ENCODE measurements at places on chromosomes 16 and 17.

- DNase-seq, result no peak
Measured at GRCh38 chr17:60134396-60135150, 15.2 kb upstream of the CA4 start.

DNA sequence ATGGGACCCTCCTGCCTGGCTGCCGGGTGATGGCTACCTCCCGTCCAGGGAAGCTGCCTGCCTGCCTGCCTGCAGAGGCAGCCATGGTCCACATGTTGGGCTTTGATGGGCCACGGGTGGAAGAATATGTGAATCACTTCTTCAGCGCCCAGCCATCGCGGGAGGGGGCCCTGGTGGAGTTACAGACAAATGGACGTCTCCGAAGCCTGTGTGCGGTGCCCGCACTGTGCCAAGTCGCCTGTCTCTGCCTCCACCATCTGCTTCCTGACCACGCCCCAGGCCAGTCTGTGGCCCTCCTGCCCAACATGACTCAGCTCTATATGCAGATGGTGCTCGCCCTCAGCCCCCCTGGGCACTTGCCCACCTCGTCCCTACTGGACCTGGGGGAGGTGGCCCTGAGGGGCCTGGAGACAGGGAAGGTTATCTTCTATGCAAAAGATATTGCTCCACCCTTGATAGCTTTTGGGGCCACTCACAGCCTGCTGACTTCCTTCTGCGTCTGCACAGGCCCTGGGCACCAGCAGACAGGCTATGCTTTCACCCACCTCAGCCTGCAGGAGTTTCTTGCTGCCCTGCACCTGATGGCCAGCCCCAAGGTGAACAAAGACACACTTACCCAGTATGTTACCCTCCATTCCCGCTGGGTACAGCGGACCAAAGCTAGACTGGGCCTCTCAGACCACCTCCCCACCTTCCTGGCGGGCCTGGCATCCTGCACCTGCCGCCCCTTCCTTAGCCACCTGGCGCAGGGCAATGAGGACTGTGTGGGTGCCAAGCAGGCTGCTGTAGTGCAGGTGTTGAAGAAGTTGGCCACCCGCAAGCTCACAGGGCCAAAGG lies 36.8 kb downstream of the NLRC5 start:
- no peak for DNase-seq

GRCh38 chr16:13902677-13903076 lies 17.3 kb upstream of the ERCC4 start:
- no peak for DNase-seq

DNA sequence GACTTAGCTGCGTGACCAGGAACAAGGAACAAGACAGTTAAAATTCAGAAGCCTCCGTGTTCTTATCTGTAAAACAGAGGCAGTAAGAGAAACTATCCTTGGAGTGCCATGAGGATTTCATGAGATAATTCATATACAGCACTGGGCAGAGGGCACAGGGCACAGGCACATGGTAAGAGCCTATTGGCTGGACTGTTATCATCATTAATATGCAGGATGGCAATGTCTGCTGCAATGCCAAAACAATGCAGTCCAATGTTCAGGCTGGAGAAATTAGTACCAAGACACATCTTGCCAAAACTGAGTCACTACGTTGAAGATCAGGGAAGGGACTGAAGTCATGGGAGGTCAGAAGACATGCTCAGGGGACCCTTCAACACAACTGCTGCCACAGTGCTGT lies 13.6 kb downstream of the CDRT4 start:
- DNase-seq, result no peak

GRCh38 chr17:33460781-33461450 lies 167.8 kb upstream of the ASIC2 start:
- DNase-seq, result no peak

GRCh38 chr16:79169239-79169638 lies 431.3 kb downstream of the MAF start:
- DNase-seq, result no peak

GRCh38 chr16:58243528-58244004 lies 45.7 kb upstream of the CSNK2A2 start:
- no peak for DNase-seq

GRCh38 chr17:55898195-55898594 lies 147.3 kb downstream of the PCTP start:
- no peak for DNase-seq

DNA sequence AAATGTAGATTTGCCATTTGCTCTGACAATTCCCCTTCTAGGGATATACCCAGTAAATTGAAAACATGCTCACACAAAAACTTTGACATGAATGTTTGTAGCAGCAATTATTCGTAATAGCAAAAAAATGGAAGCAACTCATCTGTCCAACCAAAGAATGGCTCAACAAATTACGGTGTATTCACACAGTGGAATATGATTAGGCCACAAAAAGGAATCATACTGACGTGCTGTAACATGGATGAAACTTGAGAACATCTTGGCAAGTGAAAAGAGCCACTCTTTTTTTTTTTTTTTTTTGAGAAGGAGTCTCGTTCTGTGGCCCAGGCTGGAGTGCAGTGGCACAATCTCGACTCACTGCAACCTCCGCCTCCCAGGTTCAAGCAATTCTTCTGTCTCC lies 24.1 kb upstream of the SPNS3 start:
- no peak for DNase-seq

DNA sequence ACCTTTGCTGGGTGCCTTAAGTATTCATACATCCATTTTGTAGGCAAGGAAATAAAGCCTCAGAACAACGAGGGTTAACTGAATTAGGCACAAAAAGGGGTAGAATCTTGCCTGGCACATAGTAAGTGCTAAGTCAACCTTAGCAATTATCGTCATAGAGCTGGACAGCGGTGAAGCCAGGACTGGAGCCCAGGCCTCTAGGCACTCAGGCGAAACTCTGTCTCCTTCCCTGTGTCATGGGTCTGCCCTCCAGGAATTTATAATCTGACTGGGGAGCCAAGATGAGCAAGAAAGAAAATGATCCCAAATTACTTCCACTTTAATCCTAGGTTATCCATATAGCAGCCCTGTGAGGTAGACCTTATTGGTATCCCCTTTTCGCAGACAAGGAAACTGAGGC lies 61.4 kb downstream of the KATNIP start:
- DNase-seq, result no peak

- DNase-seq, result no peak
Measured at GRCh38 chr16:58057121-58057520, 31.6 kb downstream of the MMP15 start.

- no peak for DNase-seq
Measured at GRCh38 chr16:57264381-57264780, 19.3 kb downstream of the ARL2BP start.

- DNase-seq, result peak; percentile 88
Measured at GRCh38 chr17:7857713-7858521, at the start of gene CYB5D1. TSS of gene CYB5D1 (plus strand) at chr17:7858003. CDS start at chr17:7858135, 132 bp downstream.

GRCh38 chr17:33017366-33017765 lies 25.7 kb downstream of the SPACA3 start:
- no peak for DNase-seq

DNA sequence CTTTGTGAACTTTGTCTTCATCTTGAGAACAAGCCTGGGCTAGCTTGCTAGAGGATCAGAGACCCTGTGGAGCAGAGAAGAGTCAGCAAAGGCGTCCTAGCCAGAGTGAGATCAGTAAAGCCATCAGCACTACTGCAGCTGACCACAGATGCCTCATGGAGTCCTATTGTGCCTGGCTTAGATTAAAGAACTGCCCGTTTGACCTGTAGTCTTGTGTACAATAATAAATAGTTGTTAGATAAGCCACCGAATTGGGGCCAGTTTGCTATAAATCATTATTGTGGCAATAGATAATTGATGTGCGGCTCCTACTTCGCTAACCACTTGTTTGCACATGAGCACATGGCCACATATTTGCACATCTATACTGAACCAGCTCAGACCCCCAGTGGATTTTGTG lies 103.0 kb downstream of the CYLD start:
- no peak for DNase-seq

Data from NCI-H1092 (cell line).